ENCODE measurements at places on chromosomes 11 and 22.

DNA sequence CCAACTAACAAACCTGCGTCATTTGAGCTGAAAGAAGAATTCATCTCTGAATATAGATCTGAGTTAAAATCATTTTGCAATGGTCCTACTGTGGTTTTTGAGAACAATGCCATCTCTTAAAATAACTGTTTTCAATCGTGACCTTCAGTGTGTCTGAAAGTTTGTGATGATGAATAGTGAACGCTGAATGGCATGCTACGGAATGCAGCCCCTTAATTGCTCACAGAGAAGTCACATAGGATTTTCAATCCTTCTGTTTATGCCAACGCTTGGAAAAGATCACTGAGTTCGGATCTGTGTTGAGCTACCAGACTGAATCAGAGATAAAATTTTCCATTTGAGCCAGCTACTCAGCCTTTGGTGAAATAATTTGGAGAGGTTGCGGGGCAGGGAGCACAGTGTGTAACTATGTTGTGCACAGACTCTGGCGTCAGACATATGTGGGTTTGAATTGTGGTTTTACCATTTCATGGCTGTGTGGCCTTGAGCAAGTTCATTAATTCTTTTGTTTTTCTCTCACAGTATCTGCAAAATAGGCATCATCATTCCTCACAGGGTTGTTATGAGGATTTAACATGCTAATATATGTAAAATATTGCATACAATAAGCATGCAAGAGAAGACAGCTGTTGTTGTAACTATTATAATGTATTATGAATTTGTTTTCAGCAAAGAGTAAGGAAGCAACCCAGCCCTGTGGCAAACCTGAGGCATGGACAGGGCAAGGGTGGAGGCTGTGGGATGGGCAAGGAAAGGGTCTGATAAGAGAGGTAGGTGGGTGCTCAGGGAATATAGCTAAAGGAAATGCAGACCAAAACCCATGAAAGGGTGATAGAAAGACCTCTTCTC lies 679.9 kb downstream of the KCNA4 start:
- DNase-seq: no peak

DNA sequence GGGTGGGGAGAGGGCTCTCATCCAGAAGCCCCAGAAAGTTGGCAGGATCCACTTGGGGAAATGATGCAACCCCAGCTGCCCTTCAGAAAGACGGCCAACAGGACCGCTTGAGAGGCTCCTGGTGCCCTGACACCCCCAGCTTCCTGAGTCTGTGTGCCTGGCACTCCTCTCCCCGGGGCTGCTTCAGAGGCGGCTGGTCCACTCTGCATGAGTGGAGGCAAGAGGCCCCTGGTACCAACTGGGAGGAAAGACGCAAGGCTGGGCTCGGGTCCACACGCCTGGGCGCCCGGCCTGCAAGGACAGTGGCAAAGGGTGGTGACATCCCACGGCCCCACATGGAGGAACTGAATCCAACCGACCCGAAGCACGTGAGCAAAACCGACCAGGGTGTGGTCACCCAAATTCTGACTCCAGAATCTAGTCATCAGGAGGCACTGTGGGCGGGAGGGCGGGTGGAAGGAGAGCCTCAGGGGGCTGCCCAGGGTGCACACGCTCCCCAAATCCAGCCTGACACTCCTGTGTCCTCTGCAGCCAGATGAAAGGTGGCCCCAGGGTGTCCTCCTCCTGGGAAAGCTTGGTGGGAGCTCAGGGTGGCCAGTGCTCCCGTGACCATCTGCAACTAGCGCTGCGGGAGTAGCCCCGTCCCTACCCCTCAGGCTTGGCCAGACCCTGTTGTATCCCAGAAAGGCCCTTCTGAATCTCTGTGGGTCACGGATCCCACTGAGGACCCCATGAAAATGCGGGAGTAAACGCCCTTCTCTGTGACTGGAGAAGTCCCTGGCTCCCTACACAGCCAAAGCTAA lies 3.7 kb downstream of the RNH1 start:
- no peak for DNase-seq

DNA sequence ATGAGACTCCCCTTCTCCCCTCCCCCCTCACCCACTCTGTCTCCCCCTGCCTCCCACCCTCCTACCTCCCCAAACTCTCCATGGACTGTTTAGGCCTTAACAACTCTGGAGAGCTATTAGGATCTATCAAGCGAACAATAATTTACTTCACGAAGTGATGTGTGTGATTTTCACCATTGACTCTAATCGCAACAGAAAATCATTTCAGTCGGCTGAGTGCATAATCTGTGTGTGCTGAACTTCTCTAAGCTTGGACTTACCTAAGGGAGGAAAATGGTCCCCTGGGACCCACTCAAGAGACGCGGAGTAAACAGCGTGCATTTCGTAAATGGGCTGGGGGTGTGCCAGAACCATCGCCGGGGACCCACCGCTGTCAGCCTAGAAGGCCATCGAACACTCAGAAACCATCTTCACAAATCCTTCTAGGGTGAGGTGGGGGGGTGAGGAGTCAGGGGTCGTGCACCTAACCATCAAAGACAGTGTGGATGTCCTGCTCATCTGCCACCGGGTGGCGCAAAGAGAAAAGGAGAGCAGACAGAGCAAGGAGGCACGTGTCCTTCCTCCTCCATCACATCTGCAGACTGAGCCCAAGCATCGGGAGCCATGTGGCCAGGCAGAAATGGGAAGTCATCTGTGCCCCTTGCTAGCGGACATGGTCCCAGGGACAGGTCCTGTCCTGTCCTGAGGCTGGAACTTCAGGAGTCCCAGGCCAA lies 62.1 kb upstream of the NUP50 start:
- no peak for DNase-seq

DNA sequence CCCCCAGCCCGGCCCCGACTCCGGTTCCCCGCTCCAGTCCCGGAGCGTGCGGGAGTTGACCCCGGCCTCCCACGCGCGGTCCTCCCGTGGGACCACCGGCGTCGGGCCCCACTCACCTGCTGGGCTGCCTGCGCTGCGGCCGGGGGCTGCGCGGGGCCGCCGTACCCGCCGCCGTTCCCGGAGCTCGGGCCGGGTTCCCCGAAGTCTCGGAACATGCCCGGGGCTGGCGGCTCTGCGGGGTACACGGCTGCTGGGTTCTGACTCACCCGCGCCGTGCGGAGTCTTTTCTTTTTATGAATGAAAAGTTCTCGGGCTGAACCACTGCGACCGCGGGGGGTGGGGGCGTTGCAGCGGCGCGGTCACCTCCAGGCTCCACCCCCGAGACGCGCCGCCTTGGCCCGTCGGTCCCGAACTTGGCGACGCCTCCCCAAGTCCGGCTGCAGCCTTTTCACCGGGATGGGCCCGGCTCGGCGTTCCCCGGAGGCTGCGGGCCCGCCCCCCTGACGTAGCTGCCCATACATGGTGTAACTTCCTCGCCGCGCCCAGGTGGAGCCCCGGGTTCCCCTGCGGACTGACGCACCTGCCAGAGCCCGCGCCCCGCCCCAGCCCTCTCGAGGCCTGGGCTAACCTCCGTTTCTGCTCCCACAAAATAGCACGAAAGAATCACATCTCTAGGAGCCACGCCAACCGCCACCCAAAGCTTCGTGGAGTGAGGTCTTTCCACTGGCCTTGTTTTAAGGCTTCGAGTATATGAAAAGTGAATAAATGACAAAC lies at the start of gene FOSL1:
Gene FOSL1 (minus strand): TSS at position 264 of the 774 bp plus-strand sequence. CDS start 49 bp downstream, at position 215.
- DNase-seq: no peak

DNA sequence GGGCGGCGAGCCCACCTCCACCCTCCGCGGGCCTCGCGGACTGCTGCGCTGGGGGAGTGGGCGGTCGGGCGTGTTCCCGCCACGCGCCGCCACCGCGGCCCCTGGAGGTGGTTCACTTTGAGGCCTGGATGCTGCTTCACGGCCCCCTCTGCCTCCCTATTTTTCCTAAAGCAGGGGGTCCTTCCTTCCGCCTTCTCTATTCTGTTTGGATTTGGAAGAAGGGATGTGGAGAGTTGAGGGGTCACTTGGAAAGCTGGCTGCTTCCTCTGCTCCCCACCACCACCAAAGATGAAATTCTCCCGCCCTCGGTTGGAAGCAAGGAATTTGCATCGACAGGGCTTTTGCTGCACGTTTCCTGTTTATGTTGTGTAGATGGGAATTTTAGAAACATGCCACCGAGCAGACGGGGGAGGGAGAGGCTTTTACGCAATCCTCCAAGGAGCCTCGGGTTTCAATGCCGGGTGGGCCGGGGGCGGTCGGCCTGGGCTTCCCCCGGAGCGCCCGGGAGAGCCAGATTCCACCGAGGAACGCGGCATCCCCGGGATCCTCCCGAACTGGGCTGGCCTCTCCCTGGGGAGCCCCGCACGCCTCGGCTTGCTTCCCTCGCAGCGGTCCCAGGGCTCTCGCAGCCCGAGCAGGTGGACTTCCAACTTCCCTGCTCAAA lies 403 bp upstream of the SBF2 start:
- DNase-seq: no peak

All from renal cortex interstitium (tissue), 15 donors.